Kidney glomerular epithelial cell (primary cell): ENCODE measurements at places on chromosomes 6 and 20.

GRCh38 chr6:44923444-44923843 lies 404.7 kb upstream of the RUNX2 start:
- DNase-seq, result no peak

DNA sequence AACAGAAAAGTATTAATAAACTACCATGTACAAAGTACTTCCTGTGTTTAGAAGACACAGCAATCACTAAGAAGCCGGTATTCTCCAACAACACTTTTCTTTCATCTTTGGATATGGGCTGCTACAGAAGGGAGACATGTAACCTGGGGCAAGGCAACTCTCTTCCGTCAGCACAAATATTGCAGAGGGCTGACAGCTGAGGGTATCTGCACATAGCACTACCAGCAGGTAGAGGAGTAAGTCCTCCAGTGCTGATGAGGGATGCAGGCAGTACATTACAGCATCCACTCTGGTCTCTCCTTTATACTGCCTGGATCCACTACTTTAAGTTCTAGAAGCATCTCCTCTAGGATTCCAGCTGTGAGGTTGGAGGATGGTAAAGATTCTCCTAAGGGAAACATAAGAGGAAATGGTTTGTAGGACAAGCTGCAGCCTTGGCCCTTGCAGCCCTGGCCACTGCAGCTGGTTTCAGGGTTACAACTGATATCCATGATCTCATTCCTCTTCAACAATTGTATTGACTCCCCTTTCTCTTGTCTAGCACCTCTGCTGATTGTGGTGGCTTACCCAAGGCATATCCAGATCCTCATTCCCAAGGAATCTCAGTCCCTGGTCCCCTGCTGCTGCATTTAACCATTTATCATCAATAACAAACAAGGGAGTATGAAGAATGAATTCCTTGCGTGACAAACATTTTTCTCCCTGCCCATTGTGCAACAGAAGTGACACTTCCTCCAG lies 110.7 kb upstream of the ADGRF1 start:
- no peak for DNase-seq

- DNase-seq, result no peak
Measured at GRCh38 chr6:4971851-4972250, 32.0 kb downstream of the RPP40 start.

- DNase-seq, result peak; percentile 26
Measured at GRCh38 chr6:12009876-12010634, 2.1 kb upstream of the HIVEP1 start.

DNA sequence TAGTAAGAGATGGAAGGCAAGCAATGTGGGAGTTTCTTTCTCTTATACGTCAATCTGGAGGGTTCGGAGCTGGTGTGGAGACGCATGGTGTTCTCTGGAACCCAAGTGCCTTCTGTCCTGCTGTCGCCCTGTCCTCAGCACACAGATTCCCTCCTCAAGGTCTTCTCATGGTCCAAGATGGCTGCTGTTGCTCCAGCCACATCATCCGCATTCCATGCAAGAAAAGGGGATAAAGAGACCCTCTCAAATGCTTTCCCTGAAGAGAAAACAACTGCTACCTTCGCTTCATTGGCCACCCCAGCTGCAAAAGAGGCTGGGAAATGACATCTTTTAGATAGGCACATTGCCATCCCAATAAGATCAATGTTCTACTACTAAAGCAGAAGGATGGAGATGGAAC lies 151.2 kb downstream of the ANKRD60 start:
- DNase-seq, result no peak

GRCh38 chr20:40991181-40991889 lies 37.3 kb upstream of the TOP1 start:
- DNase-seq, result no peak
